Natural killer cell treated with Interleukin-12 subunit alpha and Interleukin-12 subunit beta and Interleukin-15 and Interleukin-18, amount 100 ng/mL, for 72 hours (primary cell): ENCODE measurements at places on chromosomes 1 and 21. TPM values are rescaled to one million over a fixed set of nuclear protein-coding genes. Genes with fewer than 3 reads are reported as not detected.

Gene WDR26
- 103 TPM for total RNA-seq

Gene C4BPA
- not detected for total RNA-seq

Gene FAM177B
- 0.98 TPM for total RNA-seq

Gene NHLH2
- not detected for total RNA-seq

GRCh38 chr1:160755911-160756848 lies 17.1 kb downstream of the SLAMF7 start:
- no peaks in the 10 kb centered on the region for H3K27me3 ChIP-seq
- H3K27ac ChIP-seq: peak overlapping the region; percentile 93
- H3K36me3 ChIP-seq: peaks cover 41% of the 10 kb centered on the region
- peak; percentile 83 for DNase-seq
- H3K4me1 ChIP-seq: peaks cover 85% of the 10 kb centered on the region

GRCh38 chr1:59272507-59272906 lies 24.4 kb upstream of the FGGY start:
- H3K36me3 ChIP-seq: peaks cover 8% of the 10 kb centered on the region
- H3K4me1 ChIP-seq: peaks cover 25% of the 10 kb centered on the region
- no peak overlapping the region for H3K4me3 ChIP-seq
- peak overlapping the region; percentile 59 for H3K27ac ChIP-seq

DNA sequence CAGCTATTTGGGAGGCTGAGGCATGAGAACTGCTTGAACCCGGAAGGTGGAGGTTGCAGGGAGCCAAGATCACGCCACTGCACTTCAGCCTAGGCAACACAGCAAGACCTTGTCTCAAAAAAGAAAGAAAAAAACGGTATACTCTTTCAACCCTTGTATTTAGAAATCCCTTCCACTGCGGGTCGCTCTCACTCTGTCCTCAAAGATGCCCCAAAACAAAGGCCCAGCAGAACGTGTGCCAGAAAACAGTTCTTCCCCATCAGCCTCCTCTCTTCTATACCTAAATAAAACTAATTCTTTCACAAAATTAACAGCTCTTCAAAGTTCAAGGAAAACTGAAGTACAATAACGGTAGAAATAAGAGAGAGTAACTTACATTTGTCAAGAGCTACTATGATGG lies 13.2 kb downstream of the SETD4 start:
- no peak overlapping the region for H3K4me3 ChIP-seq
- no peak for DNase-seq
- no peaks in the 10 kb centered on the region for H3K27me3 ChIP-seq
- peaks cover 22% of the 10 kb centered on the region for H3K36me3 ChIP-seq
- no peak overlapping the region for H3K27ac ChIP-seq
- peaks cover 9% of the 10 kb centered on the region for H3K4me1 ChIP-seq

- peaks cover 14% of the 10 kb centered on the region for H3K4me1 ChIP-seq
- no peak for DNase-seq
- peaks cover 15% of the 10 kb centered on the region for H3K36me3 ChIP-seq
- H3K27me3 ChIP-seq: no peaks in the 10 kb centered on the region
Observed at GRCh38 chr21:39232861-39233291, 49.6 kb upstream of the PSMG1 start.

- no peaks in the 10 kb centered on the region for H3K27me3 ChIP-seq
- no peak for DNase-seq
- peaks cover 44% of the 10 kb centered on the region for H3K4me1 ChIP-seq
- H3K36me3 ChIP-seq: peaks cover 11% of the 10 kb centered on the region
- H3K4me3 ChIP-seq: no peak overlapping the region
Observed at GRCh38 chr1:116382857-116383483, 9.9 kb downstream of the ATP1A1 start.

- H3K4me3 ChIP-seq: no peak overlapping the region
- H3K36me3 ChIP-seq: peaks cover 10% of the 10 kb centered on the region
- no peak for DNase-seq
- H3K4me1 ChIP-seq: no peaks in the 10 kb centered on the region
Observed at GRCh38 chr21:20720623-20721022, 277.6 kb upstream of the NCAM2 start.
